ENCODE measurements at places on chromosomes 7 and 10. TPM values are rescaled to one million over a fixed set of nuclear protein-coding genes. Genes with fewer than 3 reads are reported as not detected.

GDF2 gene
- not detected for total RNA-seq

CFAP58 gene
- 0.49 TPM for total RNA-seq

GRID2IP gene
- not detected for total RNA-seq

MBL2 gene
- not detected for total RNA-seq

C7orf57 gene
- total RNA-seq: not detected

GPRIN2 gene
- total RNA-seq: 5.6 TPM

SLC39A12 gene
- not detected for total RNA-seq

ADARB2 gene
- total RNA-seq: 3.4 TPM

MASTL gene
- total RNA-seq: 8.3 TPM

CTAGE8 gene
- 0.98 TPM for total RNA-seq

Data from vagina (tissue), 2 donors.